ENCODE measurements at places on chromosomes 7 and 10.

DNA sequence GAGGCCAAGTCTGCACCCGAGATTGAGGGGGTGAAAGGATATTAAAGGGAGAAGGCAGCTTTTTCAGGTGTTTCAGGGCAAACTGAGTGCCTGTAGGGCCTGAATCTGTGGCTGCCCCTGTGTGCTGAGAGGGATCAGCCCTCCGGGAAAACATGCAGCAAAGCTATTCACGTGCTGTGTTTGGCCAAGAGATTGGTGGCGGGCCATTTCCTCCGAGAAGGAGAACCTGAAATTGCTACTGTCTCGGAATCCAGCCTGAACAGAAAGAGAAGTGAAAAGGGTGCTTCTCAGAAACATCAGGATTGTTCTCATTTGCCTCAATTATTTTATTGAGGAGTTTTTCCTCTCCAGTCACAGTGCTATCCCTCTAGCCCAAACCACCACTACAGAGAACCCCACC is 16.0 kb downstream of the GIMAP5 start:
- DNase-seq: no peak

DNA sequence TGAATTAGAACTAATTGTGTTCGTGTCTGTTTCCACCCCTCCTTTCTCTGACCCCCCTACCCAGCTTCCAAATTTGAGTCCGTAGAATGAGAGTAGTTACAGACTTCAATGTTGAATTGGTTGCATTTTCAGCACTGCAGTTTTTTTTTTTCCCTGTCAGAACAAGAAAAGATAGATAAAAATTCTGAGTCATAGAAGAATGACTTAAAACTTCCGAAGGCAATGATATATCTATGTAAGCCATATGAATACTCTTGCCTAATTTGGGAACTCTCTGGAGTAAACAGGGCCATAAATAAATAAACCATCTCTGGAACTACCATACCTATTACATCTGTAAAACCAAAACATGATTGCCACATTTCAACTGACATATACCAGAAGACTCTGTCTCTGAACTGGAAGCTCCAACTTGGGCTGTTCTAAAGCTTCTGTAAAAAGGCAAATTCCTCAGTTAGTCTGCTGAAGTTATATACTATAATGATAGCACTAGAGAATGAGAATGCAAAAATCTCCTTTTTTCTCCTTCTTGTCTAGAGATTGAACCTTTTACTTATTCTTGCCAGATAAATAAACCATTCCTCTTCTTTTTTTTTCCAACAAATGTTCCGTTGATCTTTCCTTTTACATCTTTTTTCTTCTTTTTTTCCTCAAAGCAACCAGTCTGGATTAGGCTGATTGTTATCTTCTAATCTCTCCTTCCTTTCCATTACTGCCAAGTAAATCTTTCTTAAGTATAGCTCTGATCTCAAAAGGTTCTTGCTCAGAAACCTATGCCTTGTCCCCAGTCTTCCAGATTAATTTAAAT is 23.5 kb downstream of the VCL start:
- DNase-seq: peak; percentile 7

DNA sequence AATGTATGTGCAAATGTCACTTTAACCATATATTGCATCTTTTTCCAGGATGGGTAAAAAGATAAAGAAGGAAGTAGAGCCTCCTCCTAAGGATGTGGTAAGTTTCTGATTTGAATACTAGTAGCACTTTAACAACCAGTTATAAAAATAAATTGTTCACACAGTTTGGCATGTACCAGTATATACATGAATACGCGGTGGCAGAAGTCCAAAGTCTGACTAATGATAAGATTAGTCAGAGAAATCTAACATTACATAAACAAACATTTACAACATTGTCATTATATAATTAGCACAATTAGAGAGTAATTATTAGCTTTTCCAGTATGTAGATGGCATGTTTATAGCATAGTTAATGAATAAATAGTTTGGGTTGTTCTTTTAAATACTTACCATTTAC is 4.1 kb downstream of the ARMC3 start:
- no peak for DNase-seq

GRCh38 chr10:95840121-95840520 is 67.7 kb upstream of the CC2D2B start:
- DNase-seq: no peak

- no peak for DNase-seq
These were observed 2.4 kb downstream of the RPS24 start for GRCh38 chr10:78035933-78036583.

Data from GF-D8 (cell line).